Activated CD4-positive, alpha-beta T cell treated with anti-CD3 and anti-CD28 coated beads for 4 hours (primary cell): ENCODE measurements at places on chromosomes 2 and 18.
A peak's percentile ranks its signal among the peaks of the same experiment; 100 is the strongest.

DNA sequence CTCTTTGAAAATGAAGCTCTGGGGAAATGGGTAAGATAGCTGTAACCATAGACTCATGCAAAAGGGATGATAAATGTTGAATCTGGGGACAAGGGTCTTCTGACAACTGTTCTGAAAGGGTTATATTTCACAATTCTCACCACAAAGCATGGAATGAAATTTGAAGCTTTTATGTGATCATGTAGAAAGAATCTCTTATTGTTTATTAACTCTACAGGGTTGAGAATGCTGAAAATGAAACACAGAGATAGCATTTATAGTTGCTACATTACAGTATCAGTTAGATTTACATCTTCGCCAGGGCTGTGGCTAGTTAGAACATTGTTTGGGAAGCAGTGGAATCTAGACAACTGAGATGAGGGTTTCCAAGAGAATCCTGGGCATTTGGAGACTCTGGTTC is 97.4 kb upstream of the LHCGR start:
- no peak for DNase-seq

GRCh38 chr2:10768063-10768507 is 44.5 kb downstream of the PDIA6 start:
- DNase-seq, result no peak

GRCh38 chr2:216465579-216466195 is 33.0 kb upstream of the RPL37A start:
- DNase-seq, result no peak

DNA sequence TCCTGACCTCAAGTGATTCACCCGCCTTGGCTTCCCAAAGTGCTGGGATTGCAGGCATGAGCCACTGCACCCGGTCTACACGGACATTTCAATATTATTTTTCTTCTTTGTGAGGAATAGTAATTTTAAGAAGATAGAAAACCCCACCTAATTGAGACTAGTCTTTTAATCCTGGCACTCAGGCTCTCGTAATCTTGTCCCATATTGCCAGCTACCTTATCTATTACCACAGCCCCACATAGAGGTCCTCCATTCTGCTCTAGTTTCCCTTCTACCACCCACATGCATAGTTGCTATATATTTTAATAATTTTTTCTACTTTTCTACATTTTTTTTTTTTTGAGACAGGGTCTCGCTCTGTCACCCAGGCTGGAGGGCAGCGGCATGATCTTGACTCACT is 9.5 kb upstream of the USP14 start:
- DNase-seq, result no peak

GRCh38 chr2:194363295-194363694 is 1293.7 kb upstream of the SLC39A10 start:
- no peak for DNase-seq

DNA sequence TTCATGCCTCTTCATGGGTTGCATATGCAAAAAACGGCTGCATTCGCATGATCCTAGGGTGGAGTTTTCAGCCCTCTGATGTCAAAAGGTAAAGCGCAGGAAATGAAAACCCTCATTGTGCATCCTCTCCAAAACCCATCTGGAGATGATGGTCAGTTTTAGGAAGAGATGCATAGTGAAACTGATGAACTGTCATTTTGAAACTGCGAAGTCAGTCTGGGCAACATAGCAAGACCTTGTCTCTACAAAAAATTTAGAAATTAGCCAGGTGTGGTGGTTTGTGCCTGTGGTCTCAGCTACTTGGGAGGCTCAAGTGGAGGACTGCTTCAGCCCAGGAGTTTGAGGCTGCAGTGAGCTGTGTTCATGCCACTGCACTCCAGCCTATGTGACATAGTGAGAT is 2.5 kb upstream of the TTLL4 start:
- DNase-seq, result no peak

DNA sequence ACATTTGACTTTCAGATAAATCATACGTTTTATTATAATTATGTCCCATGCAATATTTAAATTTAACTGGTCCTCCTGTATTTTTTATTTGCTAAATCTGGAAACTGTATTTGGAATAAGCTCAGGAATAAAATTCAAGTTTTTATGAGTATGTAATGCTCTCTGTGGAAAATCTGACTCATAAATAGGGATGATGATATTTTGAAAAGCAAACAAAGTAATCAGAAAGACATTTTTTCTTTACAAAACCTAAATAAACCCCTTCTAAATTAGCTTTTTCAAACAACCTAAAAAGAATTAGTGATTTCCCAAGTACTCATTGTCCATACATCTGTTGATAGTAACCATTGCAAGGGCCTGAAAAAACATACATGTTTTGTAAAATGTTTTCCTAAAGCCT is 41.1 kb downstream of the ASB1 start:
- no peak for DNase-seq

GRCh38 chr2:239930871-239931771 is 94.0 kb downstream of the NDUFA10 start:
- no peak for DNase-seq

- DNase-seq, result no peak
These were observed 7.6 kb downstream of the AMER3 start for GRCh38 chr2:130762910-130763385.

DNA sequence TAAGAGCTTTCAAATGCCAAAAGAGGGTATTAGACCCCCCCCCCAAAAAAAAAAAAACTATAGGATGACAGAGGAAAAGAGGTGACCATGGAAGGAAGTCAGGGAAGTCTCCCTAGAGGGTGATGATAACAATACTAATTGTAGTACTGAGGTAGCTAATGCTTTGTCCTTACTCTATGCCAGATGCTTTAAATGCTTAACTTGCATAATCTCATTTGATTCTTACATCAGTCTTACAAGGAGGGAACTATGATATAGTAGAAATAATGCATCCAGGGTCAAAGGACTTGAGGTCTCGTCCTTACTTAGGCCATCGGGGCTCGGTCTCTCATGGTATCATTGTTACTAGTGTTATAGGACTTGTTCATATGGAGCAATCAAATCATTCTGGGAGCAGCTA is 9.1 kb downstream of the IDH1 start:
- DNase-seq, result no peak

GRCh38 chr2:44805401-44806235 is 135.9 kb upstream of the SIX3 start:
- DNase-seq, result no peak

GRCh38 chr18:57954935-57955334 is 89.1 kb upstream of the NEDD4L start:
- no peak for DNase-seq

GRCh38 chr2:30710461-30710860 is 96.8 kb downstream of the CAPN13 start:
- DNase-seq, result no peak

DNA sequence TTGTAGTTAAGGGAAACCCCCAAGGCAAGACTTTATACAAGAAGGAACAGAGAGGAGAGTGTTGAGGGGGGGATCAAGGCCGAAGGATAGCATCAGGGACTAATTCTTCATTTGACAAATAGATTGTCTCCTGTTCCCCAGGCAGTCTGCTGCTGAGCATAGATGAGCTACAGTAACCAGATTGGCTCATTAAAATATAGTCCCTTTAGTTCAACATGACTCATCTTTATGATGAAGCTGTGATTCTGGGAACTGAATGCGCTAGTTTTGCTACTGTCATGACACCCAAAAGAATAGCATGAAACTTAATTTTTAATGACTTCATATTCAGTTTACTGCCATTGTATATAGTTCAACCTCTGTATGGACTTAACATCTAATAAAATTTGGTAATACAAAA is 35.5 kb downstream of the TMEFF2 start:
- DNase-seq, result no peak

DNA sequence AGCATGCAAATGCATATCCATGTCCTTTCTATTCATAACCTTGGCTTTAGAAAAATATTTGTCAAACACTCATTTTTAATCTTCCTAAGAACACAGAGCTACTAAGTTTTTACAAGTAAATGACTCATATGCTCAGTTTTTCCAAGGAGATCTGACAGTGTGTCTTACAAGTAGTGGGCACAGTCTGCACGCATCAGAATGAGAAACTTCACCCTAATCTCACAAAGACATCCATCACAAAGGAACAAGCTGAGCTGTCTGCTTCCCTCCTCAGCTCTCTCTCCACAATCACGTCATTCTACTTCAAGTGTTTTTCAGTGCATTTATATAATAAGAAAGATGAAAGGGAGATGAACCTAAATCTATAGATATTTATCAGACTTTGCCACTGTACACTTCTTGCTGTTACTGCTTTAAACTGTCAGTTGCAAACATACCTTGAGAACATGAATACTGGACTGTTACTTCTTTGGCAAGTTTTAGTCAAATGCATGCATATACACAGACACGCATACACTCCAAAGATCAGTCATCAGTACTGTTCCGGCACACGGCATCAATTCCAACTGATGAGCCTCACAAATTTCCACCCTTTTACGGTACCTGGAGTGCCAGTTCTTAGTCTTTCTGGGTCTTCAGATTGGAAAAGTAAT is 75.7 kb downstream of the RBMS1 start:
- peak; percentile 43 for DNase-seq

- DNase-seq, result no peak
These were observed 96.2 kb upstream of the B3GNT7 start for GRCh38 chr2:231299267-231299666.
